ENCODE measurements at places on chromosomes 12 and 14.

- DNase-seq, result no peak
Observed at GRCh38 chr14:96673706-96674105, 123.5 kb upstream of the VRK1 start.

GRCh38 chr14:26414926-26415325 is 182.9 kb downstream of the NOVA1 start:
- DNase-seq, result no peak

DNA sequence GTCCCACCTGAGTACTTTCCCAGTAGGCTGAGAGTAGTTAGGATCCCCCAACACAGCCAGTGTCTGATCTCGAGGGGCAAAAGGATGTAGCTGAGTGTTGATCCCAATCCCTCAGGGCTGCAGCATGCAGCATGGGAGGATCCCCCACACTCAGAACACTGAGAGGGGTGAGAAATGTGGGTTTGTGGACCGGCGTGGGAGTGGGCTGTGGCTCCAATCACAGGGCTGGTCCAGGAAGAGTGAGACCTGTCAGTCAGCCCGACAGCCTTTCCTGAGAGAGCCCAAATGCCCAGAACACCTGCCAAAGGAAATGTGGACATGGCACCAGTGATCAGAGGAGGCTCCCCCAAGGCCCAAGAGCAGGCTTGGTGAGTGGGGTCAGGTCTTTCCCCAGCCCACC is 228.3 kb upstream of the MGAT4C start:
- DNase-seq, result no peak

DNA sequence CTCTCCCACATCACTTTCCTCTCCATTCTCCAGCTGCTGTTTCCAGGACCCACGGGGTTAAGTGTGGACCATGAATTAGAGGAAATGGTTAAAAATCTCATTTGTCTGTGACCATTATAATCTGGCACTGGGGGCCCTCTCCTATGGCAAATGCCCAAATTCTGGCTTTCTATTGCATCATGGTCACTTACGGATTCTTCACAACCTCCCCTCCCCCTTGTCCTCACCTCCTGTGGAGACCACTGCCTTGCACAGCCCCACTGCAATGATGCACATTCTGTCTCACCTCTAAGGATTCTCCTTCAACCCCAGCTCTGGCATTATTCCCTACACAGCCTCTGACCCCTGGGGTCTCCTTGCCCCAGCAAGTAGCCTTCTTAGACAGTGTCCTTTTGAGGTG is 18.9 kb downstream of the BCAT1 start:
- DNase-seq, result no peak

DNA sequence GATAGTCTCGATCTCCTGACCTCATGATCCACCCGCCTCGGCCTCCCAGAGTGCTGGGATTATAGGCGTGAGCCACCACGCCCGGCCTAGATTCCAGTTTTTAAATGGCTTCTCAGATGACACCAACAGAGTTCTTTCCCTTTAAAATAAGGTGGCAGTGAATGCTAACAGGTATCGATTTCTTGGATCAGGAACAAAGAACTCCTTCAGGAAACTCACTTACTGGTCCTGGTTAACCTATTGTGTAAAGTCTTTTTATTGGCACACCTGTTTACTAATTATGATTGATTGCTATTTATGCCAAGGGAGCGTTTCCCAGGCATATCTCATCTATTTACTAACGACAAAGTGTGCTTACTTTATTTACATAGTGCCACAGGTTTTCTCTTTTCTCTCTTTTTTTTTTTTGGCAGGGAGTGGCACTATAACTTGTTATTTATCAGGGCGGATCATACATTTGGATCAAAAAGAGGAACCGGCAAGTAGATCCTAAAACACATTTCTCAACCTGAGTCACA is 89.7 kb downstream of the GLT1D1 start:
- no peak for DNase-seq

GRCh38 chr12:102596031-102596430 is 115.7 kb upstream of the IGF1 start:
- DNase-seq, result no peak

GRCh38 chr14:19823178-19823577 is 19.6 kb downstream of the OR4N2 start:
- DNase-seq, result no peak

- no peak for DNase-seq
Observed at GRCh38 chr12:124687917-124688316, 120.5 kb upstream of the NCOR2 start.

DNA sequence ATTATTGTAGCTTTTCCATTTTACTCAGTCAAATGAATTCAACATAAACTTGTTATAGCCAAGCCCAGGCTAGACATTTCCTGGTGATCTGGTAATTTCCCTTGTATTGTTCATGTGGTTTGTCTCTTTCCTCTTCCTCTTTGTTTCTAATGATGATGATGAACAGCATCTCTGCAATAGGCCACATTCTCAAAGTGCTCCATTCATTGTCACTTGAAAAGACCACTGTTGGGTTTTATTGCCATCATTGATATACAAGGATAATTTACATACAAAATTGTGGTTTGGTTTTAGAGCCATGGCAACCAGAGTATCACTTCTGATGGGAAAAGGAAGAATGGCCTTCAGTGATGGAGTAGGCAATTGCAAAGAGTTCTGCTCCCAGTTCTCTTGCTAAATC is 379.3 kb downstream of the RGS6 start:
- DNase-seq, result no peak

- no peak for DNase-seq
Observed at GRCh38 chr12:130642856-130643255, 73.2 kb downstream of the RIMBP2 start.

GRCh38 chr12:40192704-40193255 is 32.0 kb upstream of the LRRK2 start:
- DNase-seq, result no peak

DNA sequence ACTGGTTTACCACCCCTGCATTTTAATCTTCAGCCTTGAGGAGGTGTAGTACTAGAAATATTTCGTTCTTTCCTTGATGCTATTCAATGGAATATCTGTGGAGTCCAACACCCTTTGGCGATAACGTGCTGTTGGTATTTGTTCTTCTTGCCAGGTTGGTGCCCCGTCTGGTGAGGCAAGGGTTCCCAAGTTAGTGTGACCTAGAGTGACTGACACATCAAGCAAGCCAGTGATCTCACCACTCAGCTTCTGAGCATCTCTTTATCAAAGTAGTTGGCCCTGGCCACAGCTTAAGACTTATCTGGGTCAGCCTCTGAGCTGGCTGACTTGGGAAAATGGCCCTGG is 60.2 kb downstream of the PLXNC1 start:
- peak; percentile 7 for DNase-seq

GRCh38 chr14:99751539-99752485 is 41.4 kb upstream of the EML1 start:
- DNase-seq, result no peak

DNA sequence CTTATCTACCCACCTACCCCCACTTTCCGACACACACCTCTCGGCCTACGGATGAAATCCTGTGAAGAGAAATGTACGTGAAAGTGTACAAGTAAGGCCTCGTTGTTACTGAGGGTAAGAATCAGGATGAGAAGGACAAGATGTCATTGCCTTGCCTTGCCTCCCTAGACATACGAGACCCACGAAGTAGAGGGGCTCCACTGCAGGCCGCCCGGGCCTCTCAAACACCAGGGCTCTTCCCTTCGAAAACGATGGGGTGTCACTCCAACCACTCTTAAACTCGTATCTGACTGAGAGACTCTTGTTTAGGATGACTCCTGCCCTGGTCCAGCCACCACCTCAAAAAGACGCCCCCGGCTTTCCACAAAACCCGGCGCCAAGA is 498 bp downstream of the RACGAP1 start:
- DNase-seq, result no peak

DNA sequence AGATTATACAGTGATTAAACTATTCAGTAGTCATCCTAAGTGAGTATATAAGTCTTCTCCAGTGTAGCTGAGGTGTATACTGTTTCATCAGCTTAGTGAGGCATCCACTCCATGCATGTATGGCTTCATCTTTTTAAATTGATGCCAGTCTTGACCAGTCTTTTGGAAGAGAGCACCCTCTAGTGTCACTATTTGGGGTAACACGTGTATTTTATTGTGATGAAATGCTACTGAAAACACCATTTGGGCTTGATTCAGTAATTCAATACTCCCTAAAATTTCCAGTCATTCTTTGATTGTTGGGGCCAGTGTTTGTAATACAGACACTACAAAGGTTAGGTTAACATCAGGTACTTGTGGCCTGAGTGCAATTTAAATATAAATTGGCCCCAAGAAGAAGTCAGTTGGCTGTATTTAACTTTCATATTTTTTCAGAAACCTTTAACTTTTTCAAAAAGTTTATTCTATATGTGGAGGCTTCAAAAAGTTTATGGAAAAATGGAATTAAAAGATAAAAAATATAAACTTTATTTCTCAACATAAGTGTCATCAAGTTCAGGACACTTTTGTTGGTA is 35.3 kb downstream of the MIPOL1 start:
- no peak for DNase-seq

DNA sequence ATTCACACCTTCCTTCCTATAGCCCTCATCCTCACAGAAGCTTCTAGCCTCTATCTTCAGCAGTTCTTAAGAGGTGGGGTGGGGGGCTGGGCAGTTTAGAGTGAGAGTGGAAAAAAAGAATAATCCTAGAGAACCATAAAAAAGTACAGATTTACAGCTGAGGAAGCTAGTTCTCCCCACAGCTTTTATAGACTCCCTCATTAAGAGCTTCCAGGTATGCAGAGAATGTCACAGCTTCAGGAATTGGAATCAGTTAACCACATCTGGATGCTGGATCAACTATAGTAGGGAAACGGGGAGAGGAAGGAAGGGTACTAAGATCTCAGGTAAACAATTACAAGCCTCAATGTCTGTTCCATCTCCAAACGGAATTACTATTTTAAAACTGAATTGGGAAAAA is 12.3 kb downstream of the GDF11 start:
- no peak for DNase-seq

DNA sequence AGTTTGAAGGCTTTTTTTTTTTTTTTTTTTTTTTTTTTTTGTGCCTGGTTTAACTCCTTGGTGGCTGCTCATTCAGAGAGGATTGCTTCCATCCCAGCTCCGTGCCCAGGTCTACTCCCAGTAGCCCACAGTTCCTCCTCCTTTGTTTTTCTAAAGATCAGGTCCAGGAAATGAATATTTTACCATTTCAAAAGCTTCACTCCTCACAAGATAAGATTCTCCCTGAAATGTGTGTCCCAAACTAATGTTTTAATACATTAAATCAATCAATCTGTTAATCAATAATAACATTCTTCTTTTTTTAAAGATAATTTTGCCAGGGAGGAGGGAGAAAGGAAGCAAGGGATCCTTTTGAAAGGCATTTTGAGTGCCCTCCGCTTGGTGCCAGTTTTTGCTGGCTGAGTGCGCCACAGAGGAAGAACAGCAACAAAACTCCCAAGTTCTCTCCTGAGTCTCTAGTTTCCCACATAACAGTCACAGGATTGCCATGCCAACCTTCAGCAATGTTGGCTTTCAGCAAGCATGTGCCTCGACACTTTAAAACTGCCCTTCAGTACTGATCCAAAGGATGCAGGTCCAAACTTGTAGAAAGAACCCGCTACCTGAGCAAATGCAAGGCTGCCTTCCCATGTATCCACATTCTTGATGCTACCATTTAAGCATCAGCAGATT is 99.2 kb downstream of the RMST start:
- DNase-seq, result no peak

DNA sequence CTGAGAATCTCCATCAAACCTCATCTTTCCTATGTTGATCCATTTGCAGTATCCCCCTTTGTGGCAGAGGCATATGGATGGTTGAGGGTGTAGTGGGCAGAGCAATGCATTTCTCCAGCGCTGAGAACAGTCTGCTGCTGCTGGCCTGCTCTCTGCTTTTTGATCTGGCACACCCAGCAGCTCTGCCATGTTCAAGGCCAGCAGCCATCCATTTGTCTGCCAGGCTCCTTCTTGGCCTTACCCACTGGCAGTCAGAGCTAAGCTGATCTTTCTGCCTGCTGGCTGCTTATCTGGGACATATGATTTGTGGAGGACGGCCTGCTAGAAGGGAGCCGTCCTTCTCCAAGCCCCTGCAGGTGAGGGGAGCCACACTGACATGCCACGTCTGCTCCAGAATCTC is 17.0 kb downstream of the NPC2 start:
- no peak for DNase-seq

DNA sequence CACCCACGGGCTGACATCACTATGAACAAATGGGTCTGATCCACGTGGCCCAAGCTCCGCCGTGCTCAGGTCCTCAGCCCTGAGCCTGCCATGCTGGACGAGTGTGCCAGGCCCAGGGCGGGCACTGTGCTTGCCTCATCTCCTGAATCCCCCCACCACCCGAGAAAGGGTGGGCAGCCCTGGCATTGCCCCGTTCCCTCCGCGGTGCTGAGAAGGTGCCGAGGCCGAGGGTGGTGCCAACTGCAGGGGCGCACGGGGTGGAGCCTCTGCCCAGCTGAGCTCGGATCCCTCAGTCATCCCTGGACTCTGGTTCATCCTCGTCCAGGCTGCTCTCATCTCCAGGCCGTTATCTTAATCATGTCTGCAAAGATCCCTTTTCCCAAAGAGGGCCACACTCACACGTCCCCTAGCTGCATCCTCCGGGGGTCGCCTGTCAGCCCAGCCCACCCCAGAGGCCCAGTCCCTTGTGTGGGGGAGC is 60.6 kb downstream of the NOC4L start:
- no peak for DNase-seq

GRCh38 chr12:130435826-130436225 is 98.1 kb downstream of the PIWIL1 start:
- DNase-seq, result no peak

- DNase-seq, result no peak
Observed at GRCh38 chr14:104107101-104107581, 21.6 kb downstream of the ASPG start.

DNA sequence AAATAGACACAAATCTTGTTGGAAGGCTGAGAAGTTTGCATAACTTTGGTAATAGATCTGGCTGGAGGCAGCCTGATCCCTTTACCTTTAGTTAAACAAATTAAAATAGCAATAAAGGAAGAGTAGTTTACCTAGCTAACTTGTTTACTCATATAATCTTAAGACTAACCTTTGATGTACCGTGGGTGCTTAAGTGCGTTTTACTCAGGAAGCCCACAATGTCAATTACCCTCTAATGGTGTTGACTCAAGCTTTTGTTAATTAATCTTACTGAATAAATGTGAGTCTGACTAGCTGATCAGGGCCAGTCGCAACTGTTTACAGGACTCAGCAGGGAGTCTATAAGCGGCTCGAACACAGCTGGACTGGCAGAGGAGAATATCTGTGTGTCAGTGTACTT is 51.5 kb downstream of the FAR2 start:
- no peak for DNase-seq

GRCh38 chr14:37889087-37889486 is 293.7 kb downstream of the TTC6 start:
- DNase-seq, result no peak

DNA sequence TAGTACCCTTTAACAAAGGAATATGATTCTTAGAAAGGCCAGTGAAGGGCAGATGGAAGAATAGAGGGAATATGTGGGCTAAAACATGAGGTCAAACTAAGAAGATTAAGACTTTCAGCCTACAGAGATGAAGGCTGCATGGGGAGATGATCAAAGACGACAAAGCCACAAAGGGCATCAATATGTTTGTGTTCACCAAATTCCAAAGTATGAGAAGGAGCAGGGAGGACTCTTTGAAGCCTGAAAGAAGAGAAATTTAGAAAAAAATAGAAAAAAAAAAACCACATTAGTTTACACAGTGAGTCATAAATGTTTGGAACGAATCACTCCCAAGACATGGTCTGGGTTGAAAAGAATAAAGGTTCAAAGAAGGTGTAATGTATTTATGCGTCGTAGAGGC is 131.8 kb downstream of the NEDD1 start:
- no peak for DNase-seq

- DNase-seq, result no peak
Observed at GRCh38 chr12:82015623-82016347, 256.6 kb upstream of the PPFIA2 start.

Measured in stimulated activated CD4-positive, alpha-beta T cell treated with anti-CD3 and anti-CD28 coated beads, Interleukin-4, amount 100 ng/mL, for 4 hours (primary cell).